Left ventricle myocardium inferior (tissue), 1 donor: ENCODE measurements at places on chromosomes 5 and 9.

DNA sequence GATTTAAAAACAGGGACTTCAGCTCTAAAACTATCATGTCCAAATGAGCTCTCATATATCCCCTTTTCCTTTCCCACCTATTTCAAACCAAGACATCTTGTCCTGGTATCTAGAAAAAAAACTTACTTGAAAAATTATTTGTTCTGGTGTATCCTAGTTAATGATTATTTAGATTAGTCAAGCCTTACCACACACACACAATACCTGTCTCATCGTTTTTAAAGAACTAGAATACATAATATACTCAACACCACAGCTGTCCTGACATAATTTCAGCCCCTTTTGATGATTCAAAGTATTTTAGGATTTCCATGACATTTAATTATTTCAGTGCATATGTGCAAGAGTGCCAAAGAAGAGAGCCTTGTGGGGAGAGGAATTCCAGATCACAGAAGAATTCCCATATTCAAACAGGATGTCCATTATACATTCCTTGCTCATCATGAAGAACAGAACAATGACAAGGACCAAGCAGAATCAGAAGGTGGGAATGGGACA is 233.7 kb downstream of the SMARCA2 start:
- DNase-seq = no peak

- DNase-seq = no peak
These were observed 563.8 kb downstream of the TLE1 start for GRCh38 chr9:81125446-81126092.

DNA sequence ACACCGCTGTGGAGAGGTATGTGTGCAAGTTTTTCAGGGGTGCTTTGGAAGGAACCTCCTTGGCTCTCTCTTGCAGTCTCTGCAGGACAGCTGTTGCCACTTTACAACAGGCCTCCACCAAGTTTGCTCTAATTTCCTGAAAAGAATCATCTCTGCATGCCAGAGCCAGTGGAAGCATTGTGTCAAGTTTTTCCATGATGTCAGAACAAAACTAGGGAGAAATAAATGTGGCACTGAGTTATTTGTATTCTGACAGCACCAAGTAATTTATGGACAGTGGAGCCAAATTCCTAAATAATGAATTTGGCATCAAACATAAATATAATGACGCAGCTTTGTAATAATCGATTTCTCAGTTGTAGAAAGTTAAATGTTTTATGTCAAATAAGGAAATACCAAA is 146.9 kb downstream of the KIAA0825 start:
- no peak for DNase-seq

- peak; percentile 86 for DNase-seq
These were observed 17.0 kb upstream of the ARHGAP26 start for GRCh38 chr5:142753116-142753631.

DNA sequence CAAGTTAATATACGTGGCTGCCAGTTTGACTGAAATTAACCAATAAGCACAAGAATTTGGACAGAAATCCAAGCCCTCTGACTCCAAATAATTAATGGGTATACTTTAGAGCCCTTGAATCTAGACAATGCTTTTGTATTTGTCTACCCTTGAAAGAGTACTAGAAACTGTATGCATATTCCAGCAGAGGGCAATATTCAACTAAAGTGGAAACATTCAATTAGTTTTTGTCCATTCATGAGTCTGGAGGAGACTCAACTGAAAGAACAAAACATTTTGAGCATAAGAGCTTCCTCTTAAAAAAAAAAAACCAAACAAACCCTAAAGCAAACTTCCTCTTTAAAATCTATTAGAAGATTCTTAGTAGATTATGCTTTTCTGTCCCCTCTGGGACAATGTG is 157.8 kb downstream of the ARHGEF28 start:
- DNase-seq = no peak

- no peak for DNase-seq
These were observed 11.2 kb upstream of the SETX start for GRCh38 chr9:132365986-132366385.

GRCh38 chr9:74721696-74722660 is 165.7 kb downstream of the TRPM6 start:
- DNase-seq = no peak

DNA sequence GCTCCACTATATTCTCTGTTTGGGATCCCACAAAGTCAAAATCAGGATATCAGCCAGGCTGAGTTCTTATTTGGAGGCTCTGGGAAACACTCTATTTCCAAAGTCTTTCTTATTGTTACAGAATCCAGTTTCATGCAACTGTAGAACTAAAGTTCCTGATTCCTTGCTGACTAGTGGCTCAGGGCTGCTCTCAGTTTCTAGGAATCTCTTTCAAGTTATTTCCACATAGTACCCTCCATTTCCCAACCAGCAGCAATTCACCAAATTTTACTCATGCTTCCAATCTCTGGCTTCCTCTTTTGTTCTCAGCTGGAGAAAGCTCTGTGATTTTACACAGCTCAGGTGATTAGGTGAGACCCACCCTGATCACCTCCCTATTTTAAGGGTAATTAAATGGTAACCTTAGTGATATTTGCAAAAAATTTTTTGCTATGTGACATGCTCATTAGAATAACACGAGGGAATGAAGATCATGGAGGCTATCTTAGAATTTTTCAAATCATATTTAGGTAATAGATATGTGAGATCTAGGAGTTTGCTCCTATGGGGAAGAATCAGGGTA is 794.9 kb upstream of the ARRDC3 start:
- DNase-seq = no peak

- DNase-seq = no peak
These were observed 8.7 kb upstream of the NDUFB6 start for GRCh38 chr9:32581512-32582143.

DNA sequence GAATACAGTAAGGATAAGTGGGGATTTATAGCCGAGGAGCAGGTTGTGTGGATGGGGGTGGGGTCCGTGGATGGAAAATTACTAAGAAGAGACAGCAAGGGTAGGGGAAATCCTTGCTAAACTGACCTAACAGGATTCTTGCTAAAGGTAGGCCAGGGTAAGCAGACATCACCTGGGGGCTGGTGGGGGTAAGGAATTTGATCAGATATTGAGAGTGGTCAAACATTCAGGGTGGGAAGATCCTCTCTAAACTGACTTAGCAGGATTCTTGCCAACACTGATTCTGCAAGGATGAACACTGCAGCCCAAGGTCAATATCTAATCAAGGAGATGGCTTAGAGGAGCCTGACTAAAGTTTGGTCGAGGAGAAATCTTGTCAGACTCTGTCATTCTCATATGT is 2.7 kb upstream of the PLGRKT start:
- no peak for DNase-seq

GRCh38 chr9:90919883-90920282 is 118.3 kb downstream of the SYK start:
- DNase-seq = peak; percentile 48

DNA sequence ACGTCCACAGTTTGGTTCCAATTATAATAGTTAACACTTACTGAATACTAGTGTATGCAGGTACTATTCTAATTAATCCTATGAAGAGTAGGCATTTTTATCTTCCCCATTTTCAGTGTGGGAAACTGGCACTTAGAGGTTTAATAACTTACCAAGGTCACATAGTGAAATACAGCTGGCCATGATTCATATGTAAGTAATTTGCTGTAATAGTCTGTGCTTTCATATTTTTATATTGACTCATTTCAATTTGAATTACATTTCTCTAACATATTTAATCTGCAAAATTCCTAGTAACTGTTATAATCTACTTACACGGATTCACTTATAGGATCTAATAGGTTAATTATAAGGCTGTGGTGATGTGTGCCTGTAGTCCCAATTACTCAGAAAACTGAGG is 19.4 kb downstream of the CCNH start:
- no peak for DNase-seq

DNA sequence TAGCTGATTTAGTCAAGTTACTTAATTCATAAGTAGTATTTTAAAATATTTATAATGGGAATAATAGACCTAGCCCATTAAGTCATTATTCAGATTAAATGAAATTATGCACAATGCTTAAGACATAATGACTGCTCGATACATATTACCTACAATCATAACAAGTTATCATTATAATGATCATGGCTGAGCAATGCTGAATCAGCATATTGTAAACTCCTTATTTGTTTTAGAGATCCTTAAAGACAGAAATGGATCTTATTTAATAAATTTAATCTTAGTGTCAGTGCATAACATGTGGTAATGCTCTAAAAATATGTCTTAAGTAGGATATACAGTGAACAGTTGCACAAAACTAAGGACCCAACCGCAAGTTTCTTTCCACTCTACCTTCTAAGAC is 169.0 kb downstream of the TRPM6 start:
- no peak for DNase-seq

DNA sequence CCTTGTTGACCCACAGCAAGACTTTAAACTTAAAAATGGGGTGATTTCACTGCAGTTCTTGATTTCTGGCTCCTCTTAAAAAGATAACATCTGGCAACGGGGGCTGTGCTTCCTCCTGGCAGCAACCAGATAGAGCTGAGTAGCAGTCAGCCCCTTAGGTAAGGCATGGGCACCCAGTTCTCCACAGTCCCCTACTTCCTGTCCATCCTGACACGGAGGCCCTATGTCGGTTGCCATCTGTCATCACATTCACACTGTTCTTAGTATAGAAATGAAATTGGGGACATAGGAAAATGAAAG is 11.7 kb downstream of the CD74 start:
- DNase-seq = no peak

DNA sequence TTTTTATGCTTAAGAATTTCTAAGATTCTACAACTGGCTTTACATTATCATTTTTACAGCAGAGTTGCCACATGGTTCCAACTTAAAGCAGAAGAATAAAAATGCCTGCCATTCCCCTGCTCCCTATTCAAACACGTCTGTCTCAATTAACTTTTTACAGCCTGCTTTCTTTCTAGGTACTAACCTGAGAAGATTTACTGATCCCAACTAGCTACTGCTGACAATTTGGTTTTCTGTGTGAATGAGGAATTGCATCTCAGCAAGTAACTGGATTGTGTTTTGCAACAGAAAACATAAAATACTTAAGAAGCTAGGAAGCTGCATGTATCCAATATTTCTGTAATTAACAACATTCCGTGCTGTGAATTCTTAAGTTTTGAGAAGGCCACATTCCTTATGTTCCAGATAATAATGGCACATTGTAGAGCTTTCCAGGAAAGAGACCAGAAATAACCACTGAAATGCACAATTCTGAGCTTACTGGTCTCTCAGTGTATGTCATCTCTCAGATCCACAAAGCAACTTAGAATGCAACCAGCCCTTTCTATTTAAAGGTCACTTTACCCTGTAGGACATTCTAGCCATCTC is 306.8 kb upstream of the NMUR2 start:
- no peak for DNase-seq

GRCh38 chr5:83927140-83927733 is 206.6 kb upstream of the HAPLN1 start:
- DNase-seq = peak; percentile 24

DNA sequence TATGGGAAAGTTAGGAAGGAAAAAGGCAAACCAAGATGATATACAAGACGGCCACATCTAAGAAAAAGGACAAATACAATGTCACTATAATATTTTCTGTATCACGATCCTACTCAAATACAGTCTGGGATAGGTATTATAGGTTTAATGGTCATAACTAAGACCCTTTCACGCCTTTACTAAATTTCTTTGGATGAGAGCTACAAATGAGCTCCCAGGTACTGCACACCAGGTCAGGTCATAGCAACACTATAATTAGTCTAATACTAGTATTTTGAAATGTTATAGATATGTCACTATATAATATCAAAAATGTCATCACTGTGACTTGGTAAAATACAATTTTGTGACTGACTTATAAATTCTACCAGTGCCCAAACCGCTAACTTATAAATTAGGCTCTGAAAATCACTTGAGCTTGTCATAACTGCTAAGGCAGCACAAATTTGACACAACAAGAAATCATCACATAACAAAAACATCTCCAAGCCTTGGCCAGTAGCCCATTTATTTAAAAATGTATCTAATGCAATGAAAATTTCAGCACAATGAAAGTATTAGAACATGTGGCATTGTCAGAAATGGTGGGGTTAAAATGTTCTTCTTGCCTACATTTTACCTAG is 6.9 kb downstream of the SELENOP start:
- DNase-seq = no peak

- DNase-seq = no peak
These were observed 31.7 kb downstream of the FAM81B start for GRCh38 chr5:95422838-95423237.

DNA sequence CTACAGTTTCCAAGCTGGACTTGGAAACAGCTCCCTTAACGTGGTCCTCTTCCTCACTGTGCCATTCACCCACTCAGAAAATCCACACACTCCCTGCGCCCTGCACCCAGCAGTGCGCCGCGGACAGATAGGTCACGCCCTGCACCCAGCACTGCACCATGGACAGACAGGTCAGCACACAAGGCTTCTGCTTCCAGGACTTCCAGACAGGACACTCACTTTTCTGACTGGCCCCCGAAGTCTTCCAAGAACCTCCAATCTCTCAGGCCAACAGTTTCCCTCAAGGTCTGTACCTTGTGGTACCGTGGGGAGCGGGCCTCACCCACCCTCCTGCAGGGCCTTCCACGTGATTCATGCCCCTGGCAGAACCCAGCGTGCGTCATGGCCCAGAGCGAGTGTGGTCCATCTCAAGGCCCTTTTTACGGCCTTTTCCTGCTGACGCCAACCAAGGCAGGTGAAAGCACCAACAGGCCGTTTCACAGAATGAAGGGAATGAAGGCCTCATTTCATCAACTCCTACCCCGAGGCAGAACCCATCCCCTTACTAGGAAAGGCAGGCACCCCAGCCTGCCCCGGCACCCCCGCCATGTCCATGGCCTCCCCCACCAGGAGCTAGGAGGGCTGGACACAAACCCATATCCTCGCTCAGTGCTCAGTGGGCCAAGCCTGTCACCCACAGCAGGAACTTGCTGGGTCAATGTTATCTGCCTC is 17.3 kb downstream of the VAV2 start:
- no peak for DNase-seq

- no peak for DNase-seq
These were observed 8.9 kb upstream of the CER1 start for GRCh38 chr9:14731294-14731981.

DNA sequence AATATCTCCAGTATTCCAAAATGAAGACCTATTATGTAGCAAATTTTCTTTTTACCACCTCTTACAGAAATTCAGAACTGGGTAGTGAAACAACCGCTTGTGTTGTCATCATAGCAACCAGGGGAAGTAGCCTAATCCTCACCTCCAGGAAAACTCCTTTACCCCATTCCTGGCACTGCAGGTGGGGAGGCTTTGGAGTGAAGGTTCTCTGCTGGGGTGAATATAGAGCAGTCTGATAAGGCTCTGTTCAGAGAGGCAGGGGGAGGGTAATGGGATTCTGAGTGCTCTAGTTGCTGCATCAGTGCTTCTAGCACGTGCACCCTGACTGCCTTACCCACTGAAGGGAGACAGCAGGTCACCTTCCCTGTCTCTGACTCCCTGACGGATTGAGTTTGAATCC is 116.2 kb downstream of the MAN2A1 start:
- no peak for DNase-seq
